ENCODE measurements at places on chromosomes 6 and 20. TPM values are rescaled to one million over a fixed set of nuclear protein-coding genes. Genes with fewer than 3 reads are reported as not detected.

The HEY2 gene
- 4.2 TPM for polyA plus RNA-seq

The IBTK gene
- 17.2 TPM for polyA plus RNA-seq

The FOXA2 gene
- not detected for polyA plus RNA-seq

The NMBR gene
- polyA plus RNA-seq: not detected

The CDSN gene
- not detected for polyA plus RNA-seq

The LRRC1 gene
- 7.8 TPM for polyA plus RNA-seq

The PTPRA gene
- 33.1 TPM for polyA plus RNA-seq

The ERVFRD-1 gene
- polyA plus RNA-seq: 0.24 TPM

The RIPPLY2 gene
- not detected for polyA plus RNA-seq

The OR12D3 gene
- not detected for polyA plus RNA-seq

The TBXT gene
- polyA plus RNA-seq: not detected

The CLIC5 gene
- polyA plus RNA-seq: 54.3 TPM

The FAM83C gene
- polyA plus RNA-seq: not detected

The TNF gene
- polyA plus RNA-seq: 0.69 TPM

The RNF39 gene
- not detected for polyA plus RNA-seq

The OR2J3 gene
- not detected for polyA plus RNA-seq

The ANGPT4 gene
- 0.24 TPM for polyA plus RNA-seq

The BPIFB1 gene
- not detected for polyA plus RNA-seq

The OPN5 gene
- polyA plus RNA-seq: not detected

The BNIP5 gene
- not detected for polyA plus RNA-seq

The ESR1 gene
- 1.1 TPM for polyA plus RNA-seq

The HCK gene
- polyA plus RNA-seq: 3.9 TPM

The CCR6 gene
- 0.43 TPM for polyA plus RNA-seq

The UNC5CL gene
- polyA plus RNA-seq: 41.3 TPM

The SEMG2 gene
- 0.80 TPM for polyA plus RNA-seq

The IMPG1 gene
- 0.69 TPM for polyA plus RNA-seq

The DBNDD2 gene
- 50.7 TPM for polyA plus RNA-seq

The TRDN gene
- not detected for polyA plus RNA-seq

The CHRNA4 gene
- polyA plus RNA-seq: 0.67 TPM

The SPATA25 gene
- polyA plus RNA-seq: 6.7 TPM

The PKIG gene
- polyA plus RNA-seq: 150 TPM

The BPIFA1 gene
- polyA plus RNA-seq: not detected

The TMEM244 gene
- polyA plus RNA-seq: not detected

The APOM gene
- polyA plus RNA-seq: 154 TPM

The MEI4 gene
- 2.3 TPM for polyA plus RNA-seq

The BHLHE23 gene
- polyA plus RNA-seq: not detected
